ENCODE measurements at places on chromosomes 5 and 9. TPM values are rescaled to one million over a fixed set of nuclear protein-coding genes. Genes with fewer than 3 reads are reported as not detected.

PNPLA7 gene
- total RNA-seq = 0.65 TPM

SLC6A19 gene
- total RNA-seq = not detected

KIF20A gene
- 8.3 TPM for total RNA-seq

FBXL7 gene
- total RNA-seq = 10.4 TPM

PCDHA1 gene
- total RNA-seq = under 0.01 TPM

SLC27A6 gene
- total RNA-seq = 0.11 TPM
